ENCODE measurements at places on chromosomes 1 and 21.
A peak's percentile ranks its signal among the peaks of the same experiment; 100 is the strongest.

GRCh38 chr1:197063212-197063611, 3.8 kb downstream of the F13B start:
- DNase-seq = no peak

- no peak for DNase-seq
Observed at GRCh38 chr1:87918398-87918797, 589.7 kb downstream of the LMO4 start.

DNA sequence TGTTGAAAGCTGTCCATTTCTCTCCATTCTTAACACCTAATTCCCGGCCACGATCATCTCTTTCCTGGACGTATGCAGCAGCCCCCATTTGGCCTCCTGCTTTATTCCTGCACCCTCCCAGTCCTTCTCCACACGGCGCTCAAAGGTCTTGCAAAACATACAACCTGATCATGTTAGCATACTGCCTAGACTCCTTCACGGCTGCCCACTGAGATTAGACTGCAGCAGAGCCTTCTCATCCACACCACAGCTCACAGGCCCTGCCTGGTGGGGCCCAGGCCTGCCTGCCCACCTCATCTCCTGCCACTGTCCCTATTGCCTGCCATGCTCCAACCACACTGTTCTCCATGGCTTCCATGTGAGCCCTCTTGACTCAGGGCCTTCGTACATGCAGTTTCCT, 2.7 kb downstream of the GOLT1A start:
- DNase-seq = no peak

- no peak for DNase-seq
Observed at GRCh38 chr1:85975912-85976371, 180.6 kb downstream of the COL24A1 start.

- DNase-seq = no peak
Observed at GRCh38 chr1:20558191-20558590, 5.8 kb downstream of the FAM43B start.

- DNase-seq = no peak
Observed at GRCh38 chr1:110258734-110259133, 48.6 kb downstream of the KCNC4 start.

DNA sequence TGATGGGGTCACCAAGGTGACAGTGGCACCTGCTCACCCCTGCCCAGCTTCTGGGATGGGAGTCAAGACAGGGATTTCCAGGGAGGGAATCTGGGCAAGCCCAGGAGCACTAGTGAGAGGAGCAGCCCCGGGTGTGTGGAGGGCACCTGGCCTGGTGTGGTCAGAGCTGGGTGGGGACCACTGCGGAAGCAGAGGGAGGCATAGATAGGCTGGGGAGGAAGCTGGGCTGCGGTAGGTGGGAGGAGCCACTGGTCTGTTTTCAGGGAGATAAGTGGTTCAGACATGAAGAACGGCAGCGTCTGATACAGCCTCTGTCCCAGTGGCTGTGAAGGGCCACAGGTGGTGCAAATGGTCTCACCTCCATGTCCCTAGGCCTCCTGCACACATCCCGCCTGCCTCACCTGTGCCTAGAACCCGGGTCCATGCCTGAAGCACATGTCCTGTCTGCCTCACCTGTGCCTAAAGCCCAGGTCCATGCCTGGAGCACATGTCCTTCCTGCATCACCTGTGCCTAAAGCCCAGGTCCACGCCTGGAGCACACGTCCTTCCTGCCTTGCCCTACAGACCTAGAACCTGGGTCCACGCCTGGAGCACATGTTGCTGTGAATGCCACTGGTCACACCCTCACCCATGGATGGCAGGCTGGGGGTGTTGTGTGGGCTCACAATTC, 325.9 kb upstream of the AJAP1 start:
- DNase-seq = no peak

- no peak for DNase-seq
Observed at GRCh38 chr1:172929006-172929405, 121.7 kb downstream of the TNFSF18 start.

DNA sequence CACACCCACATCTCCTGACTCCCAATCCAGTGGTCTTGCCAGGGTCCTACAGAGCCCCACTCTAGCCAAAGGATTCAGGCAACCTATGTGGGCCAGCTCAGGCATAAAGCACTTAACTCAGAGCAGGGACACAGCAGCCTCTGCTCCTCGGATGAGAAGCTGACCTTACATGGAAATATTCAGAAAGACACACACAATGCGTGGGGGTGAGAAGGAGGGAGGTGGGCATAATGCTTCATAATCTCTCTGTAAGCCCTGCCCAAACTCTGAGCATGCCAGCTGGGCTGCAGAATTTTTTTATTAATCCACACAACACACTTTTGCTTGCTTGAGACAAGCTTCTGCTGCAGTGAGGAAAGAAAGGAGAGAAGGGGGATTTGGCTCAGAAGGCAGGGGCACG, 21.6 kb downstream of the KCND3 start:
- no peak for DNase-seq

DNA sequence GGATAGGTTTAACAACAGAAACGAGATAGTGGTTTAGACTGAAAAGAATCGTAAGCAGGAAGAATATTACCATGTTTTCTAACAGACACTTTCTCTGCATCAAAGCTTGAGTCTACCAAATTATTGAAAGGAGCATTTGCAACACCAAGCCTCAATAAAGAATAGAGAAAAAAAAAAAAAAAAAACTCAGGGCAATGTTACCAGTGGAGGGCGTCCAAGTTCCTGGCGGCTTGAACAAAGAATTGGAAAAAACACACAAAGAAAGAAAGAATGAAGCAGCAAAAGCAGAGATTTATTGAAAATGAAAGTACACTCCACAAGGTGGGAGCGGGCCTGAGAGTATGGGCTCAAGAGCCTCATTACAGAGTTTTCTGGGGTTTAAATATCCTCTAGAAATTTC, 686.5 kb upstream of the ADGRL2 start:
- no peak for DNase-seq

DNA sequence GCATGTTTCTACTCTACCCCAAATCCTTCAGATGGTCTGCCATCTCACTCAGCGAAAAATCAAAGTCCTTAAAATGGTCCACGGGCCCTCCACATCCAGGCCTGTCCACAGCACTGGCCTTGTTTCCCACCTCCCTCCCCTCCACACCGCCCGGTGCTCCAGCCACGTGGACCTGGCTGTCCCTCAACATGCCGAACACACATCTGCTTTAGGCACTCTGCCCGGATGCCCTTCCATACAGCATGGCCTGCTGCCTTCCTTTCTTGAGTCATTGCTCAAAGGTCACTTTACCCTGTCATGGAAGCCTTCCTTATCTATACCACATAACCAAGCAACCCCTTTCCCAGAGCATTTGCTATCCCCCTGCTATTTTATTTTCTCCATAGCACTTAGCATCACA, 143.0 kb downstream of the DNM3 start:
- DNase-seq = no peak

GRCh38 chr1:167685844-167686243, 35.9 kb upstream of the MPZL1 start:
- no peak for DNase-seq

DNA sequence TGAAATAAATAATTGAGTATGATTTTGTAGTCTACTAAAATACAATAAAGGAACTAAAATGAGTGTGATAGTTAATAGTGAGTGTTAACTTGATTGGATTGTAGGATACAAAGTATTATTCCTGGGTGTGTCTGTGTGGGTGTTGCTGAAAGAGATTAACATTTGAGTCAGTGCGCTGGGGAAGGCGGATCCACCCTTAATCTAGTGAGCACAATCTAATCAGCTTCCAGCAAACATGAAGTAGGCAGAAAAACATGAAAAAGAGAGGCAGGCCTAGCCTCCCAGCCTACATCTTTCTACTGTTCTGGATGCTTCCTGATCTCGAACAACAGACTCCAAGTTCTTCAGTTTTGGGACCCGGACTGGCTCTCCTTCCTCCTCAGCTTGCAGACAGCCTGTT, 1716.6 kb downstream of the MRPL39 start:
- DNase-seq = no peak

DNA sequence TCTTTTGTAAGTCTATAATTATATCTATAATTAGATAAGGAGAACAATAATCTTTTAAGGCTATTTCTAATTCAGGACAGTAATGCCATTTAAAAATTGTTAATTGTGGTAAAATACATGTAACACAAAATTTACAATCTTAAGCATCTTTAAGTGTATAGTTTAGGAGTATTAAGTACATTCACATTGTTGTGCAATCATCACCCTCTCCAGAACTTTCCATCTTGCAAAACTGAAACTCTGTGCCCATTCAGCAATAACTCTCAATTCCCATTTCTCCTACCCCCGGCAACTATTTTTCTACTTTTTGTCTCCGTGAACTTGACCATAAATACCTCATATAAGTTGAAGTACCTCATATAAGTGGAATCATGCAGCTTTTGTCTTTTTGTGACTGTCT, 93.9 kb upstream of the KCNA3 start:
- DNase-seq = no peak

- DNase-seq = no peak
Observed at GRCh38 chr1:19852036-19852435, 30.2 kb upstream of the OTUD3 start.

DNA sequence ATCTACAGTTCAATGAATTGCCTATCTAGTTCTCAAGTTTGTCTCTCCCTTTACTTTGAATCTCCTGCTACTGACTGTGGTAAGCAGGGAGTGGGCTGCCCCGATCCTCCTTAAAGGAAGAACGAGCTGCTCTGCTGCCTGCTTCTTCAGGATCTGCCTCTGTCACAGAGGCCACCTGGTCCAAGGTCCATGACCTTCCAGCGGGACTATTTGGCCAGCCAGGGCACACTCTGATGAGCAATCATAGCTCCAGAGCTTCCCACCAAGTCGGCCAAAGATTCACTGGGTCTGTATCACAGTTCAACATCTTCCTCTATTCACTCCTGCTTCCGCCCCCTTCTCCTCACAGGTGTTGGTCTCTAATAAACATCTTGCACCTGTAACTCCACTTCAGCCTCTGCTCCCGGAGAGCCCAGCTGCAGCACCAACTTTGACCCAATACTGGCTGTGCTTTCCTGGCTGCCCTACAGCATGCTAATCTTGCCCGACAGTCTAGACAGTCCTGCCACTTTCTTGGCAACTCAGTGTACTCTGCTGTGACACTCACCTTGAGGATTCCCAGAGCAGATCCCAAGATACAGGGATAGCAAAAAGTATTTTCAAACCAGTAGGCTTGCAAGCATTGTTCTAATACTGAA, 16.9 kb upstream of the MAP10 start:
- no peak for DNase-seq

- no peak for DNase-seq
Observed at GRCh38 chr1:243487649-243488227, 231.9 kb downstream of the SDCCAG8 start.

- DNase-seq = no peak
Observed at GRCh38 chr1:147897029-147897752, 5.4 kb upstream of the GJA8 start.

- DNase-seq = peak; percentile 10
Observed at GRCh38 chr1:7253118-7253480, 467.8 kb downstream of the CAMTA1 start.

DNA sequence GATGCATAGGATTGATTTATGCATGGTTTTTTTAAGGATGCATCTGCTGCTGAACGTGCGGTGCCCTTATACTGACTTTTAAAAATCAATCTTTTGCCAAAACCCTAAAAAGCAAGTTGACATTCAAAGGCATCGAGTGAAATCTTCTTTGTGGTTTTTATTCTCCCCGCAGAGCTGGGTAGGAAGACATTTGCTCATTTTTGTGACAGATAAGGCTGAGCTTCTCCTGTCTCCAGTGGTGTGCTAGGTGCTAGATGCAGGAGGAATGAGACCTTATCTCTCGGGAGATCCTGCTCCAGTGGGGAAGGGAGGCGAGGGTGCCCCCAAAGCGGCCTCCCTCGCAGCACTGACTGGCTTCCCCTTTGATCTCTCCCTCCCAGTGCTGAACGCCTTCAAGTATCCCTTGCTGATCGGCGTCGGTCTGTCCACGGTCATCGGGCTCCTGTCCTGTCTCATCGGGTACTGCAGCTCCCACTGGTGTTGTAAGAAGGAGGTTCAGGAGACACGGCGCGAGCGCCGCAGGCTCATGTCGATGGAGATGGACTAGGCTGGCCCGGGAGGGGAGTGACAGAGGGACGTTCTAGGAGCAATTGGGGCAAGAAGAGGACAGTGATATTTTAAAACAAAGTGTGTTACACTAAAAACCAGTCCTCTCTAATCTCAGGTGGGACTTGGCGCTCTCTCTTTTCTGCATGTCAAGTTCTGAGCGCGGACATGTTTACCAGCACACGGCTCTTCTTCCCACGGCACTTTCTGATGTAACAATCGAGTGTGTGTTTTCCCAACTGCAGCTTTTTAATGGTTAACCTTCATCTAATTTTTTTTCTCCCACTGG, 14.9 kb upstream of the CD101 start:
- DNase-seq = no peak

GRCh38 chr21:27802816-27803475, 836.1 kb upstream of the ADAMTS5 start:
- peak; percentile 49 for DNase-seq

GRCh38 chr21:36059823-36060158, 535 bp downstream of the SETD4 start:
- no peak for DNase-seq

- DNase-seq = no peak
Observed at GRCh38 chr1:115262886-115263285, 75.2 kb downstream of the NGF start.

DNA sequence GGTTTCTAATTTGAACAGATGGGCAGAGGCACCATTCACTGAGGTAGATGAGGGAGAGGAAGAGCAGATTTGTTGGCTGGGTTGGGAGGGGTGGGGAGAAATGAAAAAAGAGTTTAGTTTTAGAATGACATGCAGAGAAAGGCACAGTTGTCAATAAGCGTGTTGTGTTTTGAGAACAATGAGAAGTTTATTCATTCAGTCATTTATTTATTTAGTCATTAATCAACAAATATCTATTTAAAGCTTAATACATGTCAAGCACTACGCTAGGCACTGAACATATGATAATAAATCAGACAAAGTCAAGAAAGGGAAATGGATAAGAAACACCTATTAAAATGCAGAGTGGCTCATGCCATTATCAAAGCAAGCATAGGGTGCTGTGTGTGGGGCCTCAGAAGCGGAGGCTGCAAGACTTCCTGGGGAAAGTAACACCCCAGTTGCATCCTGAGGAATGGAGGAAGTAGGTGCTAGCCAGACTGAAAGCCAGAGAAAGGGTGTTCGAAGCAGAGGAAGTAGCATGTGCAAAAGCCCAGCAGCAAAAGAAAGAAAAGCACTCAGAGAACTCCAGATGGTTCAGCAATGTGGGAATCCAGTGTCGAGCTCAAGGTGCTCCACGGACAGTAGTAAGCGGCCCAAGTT, 114.1 kb downstream of the RNF220 start:
- no peak for DNase-seq
